ENCODE measurements at places on chromosomes 6 and 20. TPM values are rescaled to one million over a fixed set of nuclear protein-coding genes. Genes with fewer than 3 reads are reported as not detected.

DNA sequence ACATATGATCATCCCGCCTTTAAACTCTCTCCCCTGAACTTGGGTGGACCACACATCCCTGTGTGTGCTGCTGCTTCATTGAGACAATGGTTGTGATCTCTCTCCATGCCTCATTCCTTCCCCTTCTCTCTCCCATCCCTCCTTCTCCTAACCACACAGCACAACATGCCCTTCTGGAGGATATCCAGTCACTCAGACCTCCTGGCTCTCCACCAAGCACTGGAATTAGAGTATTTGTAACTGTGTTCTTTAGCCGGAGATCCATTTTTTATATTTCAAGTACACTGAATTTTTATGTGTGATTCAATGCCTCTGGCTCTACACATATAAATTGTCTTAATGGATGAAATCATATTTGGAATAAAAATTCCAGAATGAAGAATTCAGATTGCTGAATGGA lies 287.4 kb downstream of the EYA4 start:
- DNase-seq: no peak

DNA sequence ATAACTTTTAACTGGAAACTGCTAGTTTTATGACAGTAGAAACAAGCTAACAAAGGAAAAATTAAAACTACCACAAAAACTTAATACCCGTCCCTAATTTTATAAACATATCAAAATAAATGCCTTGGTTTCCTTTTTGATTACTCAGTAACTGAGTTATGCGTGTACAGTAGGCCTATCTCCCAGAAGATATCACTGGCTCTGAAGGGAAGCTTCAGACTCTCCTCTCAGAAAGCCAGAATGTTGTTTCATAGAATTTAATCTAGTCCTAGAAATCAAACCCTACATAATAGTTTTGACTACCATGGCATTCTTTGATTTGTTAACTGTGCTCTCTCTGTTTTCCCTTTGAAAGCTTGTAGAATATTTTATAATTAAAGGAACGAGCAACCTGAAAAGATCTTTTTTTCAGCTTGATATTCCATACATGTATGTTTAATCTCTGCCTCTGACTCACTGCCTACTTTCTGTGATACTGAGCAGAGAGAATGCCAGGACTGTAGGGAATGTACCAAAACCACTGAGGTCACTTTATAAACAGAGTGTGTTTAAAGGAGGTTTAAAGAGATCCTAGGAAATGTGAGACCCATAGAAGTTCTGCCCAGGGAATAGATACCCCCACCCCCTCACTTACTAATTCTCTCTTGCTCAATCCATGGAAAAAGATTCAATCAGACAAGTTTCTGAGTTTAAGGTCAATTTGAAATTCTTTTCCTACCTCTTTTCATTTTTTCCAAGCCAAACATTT lies 311.5 kb downstream of the HDGFL1 start:
- peak; percentile 92 for DNase-seq

DNA sequence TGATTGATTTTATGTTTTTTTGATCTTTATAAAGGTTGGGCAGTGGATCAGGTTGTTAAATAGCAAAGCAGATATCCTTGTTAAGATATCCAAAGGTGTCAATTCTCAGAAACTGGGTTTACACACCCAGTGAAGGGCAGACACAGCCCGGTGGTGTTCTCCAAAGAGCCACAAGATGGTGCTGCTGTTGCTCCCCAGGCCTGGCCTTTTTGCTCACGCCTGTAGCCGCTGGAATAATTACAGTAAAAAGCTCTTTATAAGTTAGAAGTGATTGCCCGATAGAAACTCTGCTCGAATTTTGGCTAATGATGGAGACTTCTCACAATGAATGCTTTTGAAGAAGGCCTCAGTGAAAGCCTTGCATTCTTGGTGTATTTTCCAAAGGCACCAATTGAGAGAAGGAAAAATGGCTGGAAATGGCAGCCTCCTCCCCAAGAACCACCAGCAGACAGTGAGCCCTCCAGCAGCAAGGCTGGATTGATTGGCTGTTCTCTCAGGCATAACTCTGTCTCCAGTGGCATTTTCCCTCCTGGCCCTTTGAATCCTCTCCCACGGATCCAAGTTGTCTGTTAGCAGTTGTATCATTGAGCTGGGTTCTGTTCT lies 120.5 kb upstream of the CHD6 start:
- peak; percentile 75 for DNase-seq

The GCNT2 gene
- not detected for total RNA-seq

DNA sequence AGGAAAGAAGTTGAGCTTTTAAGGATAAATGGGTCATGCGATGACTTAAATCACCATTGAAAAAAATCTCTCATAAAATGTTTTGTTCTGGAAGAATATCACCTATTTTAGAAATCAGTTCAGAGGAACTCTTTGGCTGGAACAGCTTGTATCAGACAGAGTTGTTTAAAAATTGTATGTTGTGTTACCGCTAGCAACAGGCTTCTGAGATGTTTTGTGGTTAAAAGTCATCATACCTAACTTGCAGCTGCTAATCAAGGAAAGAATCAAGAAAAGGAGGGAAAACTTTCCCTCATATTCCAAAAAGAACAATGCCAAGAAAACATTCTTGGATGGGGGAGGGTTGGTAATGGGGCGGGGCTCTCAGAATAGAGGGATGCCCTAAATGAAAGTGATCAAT lies 220.7 kb upstream of the CITED2 start:
- peak; percentile 31 for DNase-seq

The TCP11 gene
- not detected for total RNA-seq

- peak; percentile 34 for DNase-seq
These were observed 356.4 kb downstream of the CDH4 start for GRCh38 chr20:61608275-61609085.

DNA sequence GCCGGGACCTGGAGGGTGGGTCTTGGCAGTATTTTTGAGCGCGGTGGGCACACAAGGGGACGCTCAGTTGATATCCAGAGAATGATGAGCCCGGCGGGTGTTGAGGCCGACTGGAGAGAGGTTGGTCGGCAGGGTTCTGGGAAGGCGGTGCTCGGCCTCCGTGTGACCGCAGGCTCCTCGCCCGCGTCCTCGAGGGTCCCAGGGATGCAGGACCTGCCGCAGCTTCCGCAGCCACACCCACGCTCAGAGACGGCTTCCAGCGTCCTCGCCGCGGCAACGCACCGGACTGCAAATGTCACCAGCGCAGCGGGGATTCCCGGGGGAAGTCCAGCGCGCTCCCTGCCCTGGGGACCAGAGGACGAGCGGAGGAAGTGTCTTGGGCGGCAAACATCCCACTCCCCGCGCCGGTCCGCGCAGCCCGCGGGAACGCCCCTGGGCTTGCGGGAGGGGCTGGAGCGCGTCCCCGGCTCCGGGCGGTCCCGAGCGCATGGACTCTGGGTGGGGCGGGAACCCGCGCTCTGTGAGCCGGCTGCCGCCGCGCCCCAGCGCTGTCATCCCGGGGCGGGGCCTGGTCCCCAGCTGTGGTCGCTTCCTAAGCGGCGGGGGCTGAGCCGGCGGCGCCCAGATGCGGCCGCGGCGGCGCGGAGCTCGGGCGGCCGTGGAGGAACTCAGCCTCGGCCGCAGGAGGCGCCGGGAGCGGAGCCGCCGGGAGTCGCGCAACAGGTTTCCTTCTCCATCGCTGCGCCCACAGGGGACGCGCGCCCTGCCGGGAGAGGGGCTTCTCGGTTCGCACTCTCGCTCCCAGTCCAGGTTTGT lies at the start of gene STX11:
STX11 (plus strand) TSS at position 624 of the 816 bp plus-strand sequence. CDS start 36,111 bp downstream, outside the sequence.
- peak; percentile 75 for DNase-seq

The PROKR2 gene
- not detected for total RNA-seq

The BPIFB4 gene
- not detected for total RNA-seq

The BTNL2 gene
- not detected for total RNA-seq

GRCh38 chr6:42210551-42210950 lies 7.1 kb downstream of the MRPS10 start:
- DNase-seq: no peak

- no peak for DNase-seq
These were observed 1515.9 kb upstream of the DEFB115 start for GRCh38 chr20:29741594-29741893.

DNA sequence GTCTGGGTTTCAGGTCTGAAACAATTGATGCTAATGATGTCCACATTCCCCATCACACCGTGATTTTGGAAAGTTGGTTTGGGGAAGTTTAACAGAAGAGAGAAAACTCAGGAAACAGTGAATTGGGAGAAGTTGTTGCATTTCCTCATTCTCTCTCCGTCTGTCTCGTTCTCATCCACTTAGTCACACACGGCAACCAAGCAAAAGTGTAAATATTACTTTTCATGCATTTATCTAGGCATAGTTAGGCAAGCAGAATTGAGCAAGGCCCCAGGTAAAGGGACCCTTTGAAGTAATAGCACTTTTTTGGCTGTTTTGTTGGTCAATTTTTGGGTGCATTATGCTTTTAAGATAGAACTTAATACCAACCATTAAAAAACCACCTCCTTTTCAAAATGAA lies 137.0 kb upstream of the SULF2 start:
- peak; percentile 57 for DNase-seq

DNA sequence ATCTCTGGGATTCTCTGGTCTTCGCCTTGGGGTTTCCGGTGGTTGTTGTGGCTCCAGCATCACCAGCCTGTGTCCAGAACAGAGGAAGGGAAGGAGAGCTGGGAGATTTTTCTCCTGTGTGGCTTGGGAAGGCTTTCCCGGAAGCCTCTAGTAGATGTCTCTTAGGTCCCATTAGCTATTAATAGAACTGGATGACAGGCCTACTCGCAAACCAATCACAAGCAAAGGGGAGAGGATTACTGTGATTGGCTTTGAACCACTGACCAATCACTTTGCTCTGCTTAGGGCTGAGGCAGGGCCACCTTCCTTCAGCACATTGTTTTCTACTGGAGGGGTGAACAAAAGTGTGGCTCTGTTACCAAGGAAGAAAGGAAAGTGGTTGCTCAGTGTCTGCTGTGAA lies 203.4 kb upstream of the SULF2 start:
- no peak for DNase-seq

The TXLNB gene
- total RNA-seq: 0.13 TPM

The SCGN gene
- not detected for total RNA-seq

DNA sequence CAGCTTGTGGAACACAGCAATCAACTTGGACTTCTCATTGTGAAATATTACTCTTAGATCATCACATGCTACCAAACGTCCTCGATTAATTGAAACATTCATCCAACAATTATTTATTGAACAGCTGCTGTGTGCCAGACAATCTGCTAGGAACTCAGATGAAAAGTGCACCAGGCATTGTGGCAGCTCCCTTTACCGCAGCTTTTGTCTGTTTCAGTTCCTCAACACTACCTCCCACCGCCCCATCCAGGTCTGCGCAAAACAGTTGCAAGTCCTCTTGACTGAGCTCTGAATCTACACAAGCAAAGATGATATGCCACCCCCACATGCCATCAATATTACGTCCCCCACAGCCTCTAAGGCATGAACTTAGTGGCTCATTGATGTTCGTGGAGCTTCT lies 1094.4 kb upstream of the MAP3K7 start:
- no peak for DNase-seq

The SAMD3 gene
- total RNA-seq: 0.32 TPM

DNA sequence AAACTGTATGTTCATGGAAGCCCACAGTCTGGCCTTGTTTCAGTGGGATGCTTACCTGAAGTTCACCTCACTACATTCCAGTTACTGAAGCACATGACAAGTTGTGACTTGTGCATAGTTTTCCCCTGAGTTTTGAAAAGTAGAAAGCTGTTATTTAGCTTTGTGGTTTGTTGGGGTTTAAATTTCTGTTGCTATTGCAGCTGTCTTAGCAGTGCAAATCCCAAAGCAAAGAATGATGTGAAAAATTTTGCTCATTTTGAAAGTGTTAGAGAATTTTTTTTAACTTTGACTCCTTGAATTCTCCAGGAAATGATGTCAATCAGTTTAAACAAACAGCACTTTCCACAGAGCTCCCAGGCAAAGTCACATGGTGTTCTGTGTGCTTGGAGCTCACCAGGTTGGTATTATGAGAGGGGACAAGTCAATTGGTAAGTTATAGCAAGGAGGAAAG lies 268.4 kb downstream of the ADGRG6 start:
- peak; percentile 60 for DNase-seq

The SLC26A8 gene
- not detected for total RNA-seq

DNA sequence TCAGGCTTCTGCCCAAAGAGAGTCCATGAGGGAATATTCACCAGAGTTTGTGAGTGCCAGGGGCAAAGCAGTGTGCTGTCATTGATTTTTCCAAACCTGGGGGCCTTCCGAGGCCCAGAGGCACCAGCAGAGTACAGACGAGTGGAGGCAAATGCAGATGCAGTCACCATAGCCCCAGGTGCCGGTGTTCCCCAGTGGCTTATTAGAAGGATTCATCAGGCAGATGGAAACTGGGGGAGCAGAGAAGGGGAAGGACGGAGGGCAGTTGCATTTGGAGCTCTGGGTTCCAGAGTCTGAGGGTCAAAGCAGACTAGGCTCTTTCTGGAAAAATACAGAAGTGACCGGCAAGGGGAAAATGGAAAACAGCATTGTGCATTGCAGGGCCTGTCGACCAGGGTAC lies 184.2 kb downstream of the ANKRD60 start:
- no peak for DNase-seq

The KIAA0408 gene
- total RNA-seq: 1.4 TPM

The LSM2 gene
- 32.5 TPM for total RNA-seq

The WFDC10B gene
- total RNA-seq: not detected

- DNase-seq: no peak
These were observed 416.1 kb downstream of the TBC1D32 start for GRCh38 chr6:120918137-120918536.

DNA sequence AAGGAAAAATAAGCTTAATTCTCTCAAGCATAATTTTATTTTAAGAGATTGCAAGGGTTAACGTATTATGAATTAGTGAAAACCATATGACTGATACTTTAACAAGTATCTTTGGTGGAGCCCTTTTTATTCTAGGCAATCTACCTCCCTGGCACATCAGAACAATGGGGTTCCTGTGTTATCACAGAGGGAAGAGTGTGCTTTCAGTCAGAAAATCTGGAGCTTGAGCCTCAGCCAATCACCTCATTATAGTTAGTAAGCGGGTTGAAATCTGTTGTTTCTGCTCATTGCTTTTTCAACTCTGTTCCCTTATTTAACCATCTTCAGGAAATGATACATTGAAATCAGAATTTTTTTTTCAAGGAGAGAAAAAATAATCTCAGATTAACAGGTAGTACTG lies 391 bp downstream of the ADGRF1 start:
- no peak for DNase-seq

The KIF25 gene
- total RNA-seq: not detected

DNA sequence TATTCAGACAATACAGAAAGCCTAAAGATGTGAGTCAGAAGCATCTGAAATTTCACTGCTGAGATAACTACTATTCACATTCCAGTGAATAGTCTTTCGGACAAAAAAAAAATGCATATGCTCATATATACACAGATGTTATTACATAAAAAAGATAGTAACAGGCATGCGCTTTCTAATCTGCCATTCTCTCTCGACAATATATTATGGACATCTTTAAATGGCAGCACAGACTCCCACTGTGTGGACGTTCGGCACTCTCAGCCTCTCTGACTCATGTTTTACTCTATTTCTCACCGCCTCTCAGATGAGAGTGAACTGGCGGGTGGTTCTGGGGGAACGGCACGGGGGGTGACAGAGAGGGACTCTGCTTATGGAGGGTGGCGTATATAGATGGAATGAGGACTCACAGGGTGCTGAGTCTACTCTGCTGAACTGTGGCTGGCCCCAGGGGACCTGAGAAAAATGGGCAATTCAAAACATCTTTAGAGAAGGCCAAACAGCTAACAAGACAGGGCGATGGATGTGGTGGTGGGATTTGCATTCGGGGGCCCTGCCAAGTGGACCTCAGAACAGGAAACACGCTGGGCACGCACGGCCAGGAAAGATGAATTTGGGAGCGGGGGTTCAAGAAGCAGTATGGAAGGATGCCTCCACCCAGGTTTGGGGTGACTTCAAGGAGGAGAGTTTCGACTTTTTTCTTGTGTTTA lies 68.9 kb downstream of the MDGA1 start:
- DNase-seq: peak; percentile 77
